ENCODE measurements at places on chromosomes 12 and 14.
A peak's percentile ranks its signal among the peaks of the same experiment; 100 is the strongest.

DNA sequence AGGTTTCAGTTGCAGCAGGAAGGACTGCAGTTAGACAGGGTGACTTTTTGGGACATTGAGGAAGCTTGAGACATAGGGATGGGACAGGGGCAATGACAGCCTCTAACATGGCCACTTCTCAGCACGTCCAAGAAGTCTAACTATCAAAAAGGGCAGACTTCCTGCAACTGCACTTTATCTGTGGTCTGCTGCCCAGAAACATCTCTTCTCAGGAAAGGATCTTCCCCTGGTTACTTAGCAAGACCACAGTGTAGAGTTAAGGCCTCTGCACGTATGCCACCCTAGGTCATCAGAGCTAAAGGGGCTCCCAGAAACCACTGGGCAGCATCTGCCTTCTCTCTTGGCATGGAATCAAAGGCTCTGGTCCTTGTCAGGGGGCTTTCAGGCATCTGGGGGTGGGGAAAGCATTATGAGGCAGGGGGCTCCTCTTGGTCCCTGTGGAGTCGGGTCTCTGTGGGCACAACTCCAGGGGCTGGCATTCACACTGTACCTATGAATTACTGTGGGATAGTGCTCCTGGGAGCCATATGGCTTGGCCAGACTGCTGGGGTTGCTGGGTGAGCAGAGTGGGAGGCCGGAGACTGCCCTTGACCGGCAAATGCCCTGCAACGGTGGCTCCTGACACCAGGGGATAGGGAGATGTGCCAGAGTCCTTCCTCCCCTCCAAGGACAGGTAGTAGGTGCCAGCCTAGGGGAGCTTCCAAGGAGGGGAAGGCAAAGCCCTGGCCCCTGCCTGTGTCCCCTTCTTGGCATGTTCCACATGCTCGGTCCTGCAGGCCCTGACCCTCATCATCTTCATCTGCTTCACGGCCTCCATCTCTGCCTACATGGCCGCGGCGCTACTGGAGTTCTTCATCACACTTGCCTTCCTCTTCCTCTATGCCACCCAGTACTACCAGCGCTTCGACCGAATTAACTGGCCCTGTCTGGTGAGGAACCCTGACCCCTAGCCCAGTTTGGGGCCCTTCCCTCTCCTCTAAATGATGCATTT lies 1.0 kb downstream of the CMTM5 start:
- DNase-seq, result no peak

GRCh38 chr14:31927348-31927832 lies 149.7 kb upstream of the ARHGAP5 start:
- no peak for DNase-seq

- DNase-seq, result no peak
These were observed 26.0 kb downstream of the LRP6 start for GRCh38 chr12:12240662-12241340.

DNA sequence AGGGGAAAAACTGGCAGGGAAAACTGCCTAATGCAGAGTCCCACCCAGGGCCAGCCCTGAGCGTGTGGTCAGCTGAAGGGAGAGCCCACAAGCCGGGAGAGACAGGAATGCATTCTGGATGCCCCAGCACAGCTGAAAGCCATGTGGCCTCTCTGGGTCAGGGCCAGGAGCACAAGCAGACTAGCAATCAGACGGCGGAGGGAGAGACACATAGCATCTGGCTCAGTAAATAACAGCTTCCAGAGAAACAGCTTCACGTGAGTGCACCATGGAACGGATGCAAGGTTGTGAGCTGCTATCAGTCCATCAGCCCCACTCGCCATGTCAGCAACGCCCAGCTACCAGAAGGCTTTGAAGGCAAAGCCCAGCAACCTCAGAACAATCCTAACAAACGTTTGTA lies 28.2 kb upstream of the TMEM106C start:
- peak; percentile 81 for DNase-seq

GRCh38 chr14:34629344-34629656 lies 648 bp downstream of the SNX6 start:
- DNase-seq, result no peak

- no peak for DNase-seq
These were observed 162.5 kb upstream of the PDE3A start for GRCh38 chr12:20205854-20206253.

DNA sequence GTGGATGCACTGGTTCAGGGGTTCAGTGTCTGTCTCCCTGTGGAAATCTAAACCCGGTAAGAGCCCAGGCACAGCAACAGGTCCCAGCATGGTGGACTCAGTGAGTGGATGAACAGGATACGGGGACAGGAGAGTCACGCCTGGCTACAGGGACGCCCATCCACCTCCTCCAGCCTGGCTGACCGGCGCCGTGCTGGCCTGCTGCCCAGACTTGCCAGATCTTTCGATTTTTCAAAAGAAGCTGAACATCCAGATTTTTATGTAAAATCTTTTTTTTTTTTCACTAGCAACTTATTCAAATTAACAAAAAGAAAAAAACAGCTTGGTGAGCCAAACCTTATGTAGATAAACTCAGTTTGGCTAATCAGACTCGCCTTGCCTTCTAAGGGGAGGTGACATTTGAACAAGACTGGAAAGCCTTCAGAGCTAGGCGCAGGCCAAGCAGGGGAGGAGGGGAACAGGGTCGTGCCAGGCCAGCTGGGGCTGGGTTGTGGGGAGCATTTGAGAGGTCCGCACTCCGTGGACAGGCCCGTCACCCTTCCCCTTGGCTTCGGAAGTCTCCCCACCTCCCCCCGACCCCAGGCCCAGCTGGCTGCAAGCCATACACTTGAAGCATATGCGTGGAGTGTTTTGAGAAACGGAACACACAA lies 87.8 kb upstream of the NCOR2 start:
- DNase-seq, result peak; percentile 89

DNA sequence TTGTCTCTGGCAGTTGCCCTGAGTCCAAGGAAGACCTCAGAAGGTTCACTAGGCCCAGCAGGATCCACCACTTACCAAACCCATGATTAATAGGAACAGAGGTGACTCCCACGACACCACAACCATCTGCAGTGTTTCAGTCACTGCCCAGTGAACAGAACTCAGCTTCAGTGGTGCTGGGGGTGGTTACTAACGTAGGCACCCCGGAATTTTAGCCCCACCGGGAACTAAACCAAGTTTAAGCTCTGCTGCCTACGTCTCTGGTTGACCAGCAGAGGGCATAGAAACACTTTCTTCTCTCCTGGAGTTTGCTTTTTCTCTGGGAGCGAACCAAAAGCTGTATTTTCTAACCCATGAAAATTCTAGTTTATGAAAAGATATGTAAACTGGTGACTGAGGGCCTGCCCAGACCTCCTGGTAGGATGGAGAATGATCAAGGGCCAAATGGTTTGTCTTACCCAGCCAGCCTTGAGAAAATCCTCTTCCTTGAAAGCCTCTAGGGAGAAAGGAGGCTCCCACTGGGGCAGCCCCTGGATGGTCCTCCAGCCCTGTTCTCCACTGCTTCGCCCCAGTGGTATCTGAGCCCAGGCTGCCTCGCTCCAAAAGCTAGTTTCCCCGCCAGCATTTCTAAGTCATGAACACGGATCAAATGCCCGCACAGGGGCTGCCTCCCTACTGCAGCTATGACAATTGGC lies 379.8 kb downstream of the DPF3 start:
- no peak for DNase-seq

DNA sequence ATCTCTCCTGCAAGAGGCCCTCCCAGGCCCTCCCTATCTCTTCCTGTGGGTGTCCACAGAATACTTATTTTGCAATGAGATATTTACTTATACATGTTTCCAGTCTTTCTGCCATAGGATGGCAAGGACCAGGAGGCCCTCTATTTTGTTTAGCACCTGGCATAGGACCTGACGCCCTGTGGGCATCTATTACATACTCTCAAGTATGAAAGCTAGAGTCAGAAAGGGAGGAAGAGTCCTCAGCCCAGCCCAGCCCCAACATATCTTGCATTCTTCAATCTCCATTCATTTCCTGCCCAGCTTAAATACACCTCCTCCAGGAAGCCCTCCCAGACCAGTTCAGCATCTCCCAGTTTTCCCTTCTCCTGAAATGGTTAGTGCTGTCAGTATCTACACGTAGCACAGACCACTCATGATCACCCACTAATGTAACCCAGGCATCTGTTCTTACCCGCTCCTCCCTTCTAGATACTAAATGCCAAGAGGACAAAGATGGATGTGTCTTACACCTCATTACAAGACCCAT lies 7.4 kb downstream of the FOXN4 start:
- DNase-seq, result peak; percentile 42

DNA sequence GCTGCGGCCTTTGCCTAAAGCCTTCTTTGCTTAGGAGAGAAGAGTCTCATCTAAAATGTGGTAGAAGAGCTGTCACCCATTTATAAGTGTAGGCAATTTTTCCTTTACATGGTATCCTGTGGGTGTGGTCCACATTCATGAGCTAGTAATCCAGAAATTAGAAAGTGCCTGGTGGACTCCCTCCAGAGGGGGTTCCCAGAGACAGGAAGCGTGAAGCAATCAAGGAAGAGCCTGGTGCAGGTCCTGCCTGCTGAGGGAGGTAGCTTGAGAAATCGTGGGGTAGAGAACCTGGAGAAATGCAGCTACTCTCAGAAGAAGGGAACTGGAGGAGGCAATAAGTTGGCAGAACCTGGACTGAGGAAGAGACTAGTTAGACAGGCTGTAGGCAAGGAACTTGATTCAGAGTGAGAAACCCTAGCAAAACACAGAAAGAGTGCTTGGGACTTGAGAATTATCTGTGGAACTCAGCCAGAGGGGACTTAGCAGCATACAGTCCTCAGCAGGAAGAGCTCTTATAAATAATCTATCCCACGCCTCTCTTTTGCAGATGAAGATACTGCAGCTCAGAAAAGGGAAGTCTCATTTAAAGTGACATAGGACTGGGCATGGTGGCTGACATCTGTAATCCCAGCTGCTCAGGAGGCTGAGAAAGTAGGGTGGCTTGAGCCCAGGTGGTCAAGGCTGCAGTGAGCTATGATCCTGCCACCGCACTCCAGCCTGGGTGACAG lies 182.4 kb upstream of the CCND2 start:
- DNase-seq, result no peak

GRCh38 chr14:83085136-83085535 lies 1551.5 kb upstream of the SEL1L start:
- no peak for DNase-seq

- DNase-seq, result no peak
These were observed 3.1 kb upstream of the ANKRD33 start for GRCh38 chr12:51884676-51885229.

DNA sequence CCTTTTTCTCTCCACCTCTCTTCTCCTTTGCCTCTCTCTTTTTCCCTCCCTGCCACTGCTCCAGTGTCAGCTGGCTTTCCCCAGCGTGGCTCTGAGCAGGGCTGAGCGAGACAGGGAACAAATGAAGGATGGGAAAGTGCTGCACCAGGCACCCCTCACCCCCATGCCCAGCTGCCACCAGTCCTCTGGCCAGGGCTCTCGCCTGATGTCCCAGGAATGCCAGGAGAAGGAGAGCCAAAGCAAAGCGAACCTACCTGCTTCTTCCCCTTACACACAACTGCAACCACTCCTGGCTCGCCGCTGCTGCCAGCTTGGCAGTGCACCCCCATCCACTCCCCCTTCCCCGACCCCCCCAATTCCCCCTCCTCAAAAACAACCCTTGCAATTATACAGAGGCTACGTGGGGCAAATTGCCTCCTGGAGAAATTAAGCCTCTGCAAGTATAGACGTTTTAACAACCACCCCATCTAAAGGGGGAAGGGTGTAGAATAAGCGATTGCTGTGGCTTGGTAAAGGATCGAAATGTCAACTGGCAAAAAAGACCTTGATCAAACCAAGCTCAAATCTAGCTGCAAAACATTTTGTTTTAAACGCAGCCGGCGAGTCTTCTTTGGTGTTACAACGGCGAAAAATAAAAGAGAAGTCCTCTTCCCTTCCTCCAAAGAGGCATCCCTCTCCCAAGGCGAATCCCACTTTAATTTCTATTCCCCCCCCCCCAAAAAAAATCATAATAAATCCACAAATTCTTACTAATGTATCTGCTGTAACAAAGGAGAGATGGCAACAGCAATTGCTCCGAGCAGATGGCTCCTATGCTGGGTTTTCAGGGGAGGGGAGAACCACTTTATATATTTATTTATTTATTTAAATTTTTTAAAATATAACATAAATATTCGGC lies 2.9 kb downstream of the BCL11B start:
- DNase-seq, result peak; percentile 1

GRCh38 chr14:82134411-82134810 lies 600.8 kb upstream of the SEL1L start:
- DNase-seq, result no peak

DNA sequence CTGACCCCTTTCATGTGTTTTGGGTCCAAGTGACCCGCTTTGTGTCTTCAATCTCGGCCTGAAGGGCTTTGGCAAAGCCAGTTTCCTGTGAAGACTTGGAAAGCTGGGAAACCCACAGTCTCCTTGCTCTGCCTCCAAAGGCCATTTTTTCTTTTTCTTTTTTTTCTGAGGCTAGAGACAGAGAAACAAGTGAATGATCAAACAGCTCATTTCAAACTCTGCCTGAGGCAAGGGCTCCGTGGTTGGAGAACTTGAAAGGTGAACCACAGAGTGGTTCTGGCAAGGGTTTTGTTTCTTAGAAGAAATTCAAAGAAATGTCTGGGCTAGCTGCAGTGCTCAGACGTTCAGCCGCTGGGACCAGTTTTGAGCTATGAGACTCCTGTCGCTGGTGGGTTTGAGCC lies 62.7 kb downstream of the ERH start:
- no peak for DNase-seq

- DNase-seq, result no peak
These were observed 251.7 kb upstream of the TBX3 start for GRCh38 chr12:114935658-114936057.

DNA sequence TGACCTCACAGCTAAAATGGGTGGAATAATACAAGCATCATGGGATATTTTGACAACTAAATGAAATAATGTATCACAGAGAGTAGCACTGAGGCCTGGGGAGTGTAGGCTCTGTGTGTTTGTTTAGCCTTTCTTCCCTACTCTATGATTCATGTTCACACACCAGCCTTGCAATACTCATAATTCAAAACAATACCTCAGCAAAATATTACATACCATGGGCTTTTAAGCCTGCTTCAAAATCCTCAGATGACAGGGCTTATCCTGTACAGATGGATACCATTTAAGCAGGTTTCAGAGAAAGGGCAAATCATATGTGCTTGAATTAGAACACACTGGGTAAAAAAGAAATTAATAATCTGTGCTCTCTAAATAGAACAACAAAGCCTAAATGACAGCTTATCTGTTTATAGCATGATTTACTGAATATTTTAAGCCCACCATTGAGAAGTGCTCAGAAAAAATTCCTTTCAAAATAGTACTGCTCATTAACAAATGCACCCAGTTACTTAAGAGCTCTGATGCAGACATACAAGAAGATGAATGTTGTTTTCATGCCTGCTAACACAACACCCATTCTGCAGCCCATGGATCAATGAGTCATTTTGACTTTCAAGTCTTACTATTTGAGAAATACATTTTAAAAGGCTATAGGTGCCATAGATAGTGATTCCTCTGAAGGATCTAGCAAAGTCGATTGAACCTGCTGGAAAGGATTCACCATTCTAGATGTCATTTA lies 84.9 kb upstream of the ADAMTS20 start:
- no peak for DNase-seq

All from posterior vena cava (tissue), 2 donors.